ENCODE measurements at places on chromosomes 5 and 9.

DNA sequence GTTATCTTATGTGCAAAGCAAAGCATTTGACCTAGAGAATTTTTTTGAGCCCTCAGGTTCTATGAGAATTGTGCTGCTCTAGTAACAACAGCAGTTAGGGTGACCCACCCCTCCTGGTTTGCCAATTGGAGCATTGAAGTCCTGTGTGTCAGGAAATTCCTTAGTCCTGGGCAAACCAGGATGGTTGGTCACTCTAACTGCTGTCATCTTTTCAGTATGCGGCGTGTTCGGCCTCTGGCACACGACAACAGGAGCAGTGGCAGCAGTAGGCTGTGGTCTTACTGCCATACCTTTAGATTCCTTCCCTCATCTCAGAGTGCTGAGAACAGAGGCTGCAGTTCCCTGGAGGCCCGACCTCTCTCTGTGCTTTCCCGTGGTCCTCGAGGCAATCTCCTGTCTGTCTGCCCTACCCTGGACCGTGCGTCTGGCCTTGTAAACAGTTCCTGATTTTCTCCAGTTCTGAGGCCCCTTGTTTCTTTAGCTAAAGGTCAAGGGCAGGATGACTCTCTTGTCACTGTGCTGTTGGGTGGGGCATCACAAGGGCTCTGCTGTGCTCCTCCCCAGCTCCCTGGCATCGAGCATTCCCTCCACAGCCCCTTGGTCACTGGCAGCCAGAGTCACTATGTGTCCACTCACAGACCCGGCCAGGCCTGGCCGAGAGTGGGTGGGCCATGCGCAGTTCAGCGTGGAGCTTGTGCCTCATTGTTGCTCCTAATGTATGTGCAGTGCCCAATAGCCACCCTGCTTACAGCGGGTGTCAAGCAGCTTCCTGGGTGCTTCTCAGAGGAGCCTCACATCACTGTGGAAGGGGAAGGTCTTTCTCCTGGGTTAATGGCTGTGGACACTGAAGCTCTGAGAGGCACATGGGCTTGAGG, 18.5 kb upstream of the COL15A1 start:
- DNase-seq = no peak

- no peak for DNase-seq
Measured at GRCh38 chr9:134923466-134923865, 5.8 kb upstream of the FCN1 start.

GRCh38 chr5:108345541-108346171, 36.2 kb downstream of the FBXL17 start:
- peak; percentile 29 for DNase-seq

DNA sequence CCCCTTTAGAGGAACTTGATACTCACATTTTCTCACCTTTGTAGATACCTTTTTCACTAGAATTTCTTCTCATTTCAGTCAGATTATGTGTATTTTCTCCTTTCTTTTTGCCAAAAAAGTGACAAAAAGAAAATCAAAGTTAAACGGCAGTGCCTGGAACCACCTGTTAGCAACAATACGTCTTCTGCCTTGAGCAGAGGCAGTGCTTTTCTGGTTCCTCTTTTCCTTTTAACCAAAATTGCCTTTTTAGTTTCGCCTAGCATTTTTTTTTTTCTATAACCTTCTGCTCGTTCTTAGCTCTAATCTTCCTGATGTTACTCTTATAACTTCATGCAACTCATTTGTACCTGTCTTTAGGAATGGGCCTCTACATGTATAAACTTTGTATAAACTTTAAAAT, 26.1 kb downstream of the SMIM32 start:
- DNase-seq = no peak

GRCh38 chr9:111566234-111566633, 33.2 kb downstream of the PTGR1 start:
- no peak for DNase-seq

DNA sequence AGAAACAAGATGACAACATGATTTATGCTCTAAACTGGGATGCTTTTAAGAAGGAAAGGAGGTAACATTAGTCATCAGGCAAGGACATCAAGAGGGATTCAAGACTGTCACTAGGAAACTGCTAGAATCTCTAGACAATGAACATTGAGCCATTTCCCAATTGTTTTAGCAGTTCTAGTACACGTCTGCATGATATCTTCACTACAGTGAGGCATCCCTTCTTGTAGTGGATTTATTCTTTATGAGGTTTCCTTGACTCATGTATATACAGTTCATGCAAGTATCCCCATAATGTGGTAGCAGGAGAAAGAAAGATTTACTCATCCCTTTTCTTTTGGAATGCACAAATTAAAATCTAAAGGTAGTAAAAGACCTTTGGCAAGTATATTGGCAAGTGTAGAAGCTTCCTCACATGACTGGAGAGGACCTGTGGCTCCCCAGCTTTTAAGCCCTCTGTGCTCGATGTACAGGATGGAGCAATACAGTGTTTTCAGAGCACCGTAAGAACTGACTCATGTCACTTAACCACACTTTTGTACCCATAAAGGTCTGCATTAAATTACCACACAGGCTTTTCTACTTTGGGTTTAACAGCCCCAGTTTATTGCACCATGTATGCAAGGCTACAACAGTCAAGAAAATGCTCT, 335.9 kb downstream of the SEMA5A start:
- no peak for DNase-seq

DNA sequence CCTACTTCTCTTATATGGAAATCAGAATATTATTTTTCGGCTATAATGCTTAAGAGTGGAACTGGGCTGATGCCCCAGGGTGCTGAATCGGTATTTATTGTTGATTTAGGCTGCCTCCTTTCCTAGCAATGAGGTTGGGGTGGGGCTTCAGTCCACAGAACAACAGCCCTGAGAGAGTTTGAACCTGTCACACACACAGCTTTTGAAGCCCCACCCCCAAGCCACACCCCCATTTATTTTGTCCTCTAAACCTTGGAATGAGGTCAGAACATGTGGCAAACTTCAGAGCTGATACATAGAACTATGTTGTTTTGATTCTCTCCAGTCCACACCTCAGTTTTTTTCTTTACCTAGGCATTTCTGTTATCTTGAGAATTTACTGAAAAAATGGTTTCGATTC, 51.7 kb upstream of the CAMK4 start:
- no peak for DNase-seq

DNA sequence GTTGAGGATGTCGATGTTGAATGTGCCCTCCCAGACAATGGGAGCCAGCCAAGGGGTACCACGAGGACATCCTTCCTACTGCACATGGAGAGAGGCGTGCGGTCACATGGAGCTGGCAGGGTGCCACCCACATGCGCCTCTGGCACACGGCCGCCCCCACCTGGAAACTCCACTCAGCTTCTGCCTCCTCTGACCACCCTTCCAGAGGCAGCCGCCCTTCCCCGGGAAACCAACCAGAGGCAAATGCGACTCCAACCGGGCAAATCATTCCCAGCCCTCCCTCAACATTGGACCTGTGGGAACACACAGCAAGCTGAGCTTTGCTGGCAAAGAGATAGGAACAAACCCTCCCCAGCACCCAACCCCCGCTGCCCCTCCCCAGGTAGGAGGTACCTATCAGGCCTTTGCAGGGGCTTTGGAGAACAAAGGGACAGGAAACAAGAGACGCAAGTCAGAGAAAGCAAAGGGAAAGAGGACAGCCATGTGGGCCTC, 17.5 kb downstream of the ABO start:
- DNase-seq = peak; percentile 7

GRCh38 chr5:87572090-87572489, 159.4 kb upstream of the CCNH start:
- DNase-seq = no peak

- no peak for DNase-seq
Measured at GRCh38 chr5:79929095-79929494, 62.0 kb downstream of the MTX3 start.

GRCh38 chr9:136336156-136336870, 9.0 kb downstream of the GPSM1 start:
- DNase-seq = no peak
